ENCODE measurements at places on chromosomes 16 and 17.

- DNase-seq: no peak
These were observed 8.7 kb upstream of the ATP2A3 start for GRCh38 chr17:3972931-3973330.

DNA sequence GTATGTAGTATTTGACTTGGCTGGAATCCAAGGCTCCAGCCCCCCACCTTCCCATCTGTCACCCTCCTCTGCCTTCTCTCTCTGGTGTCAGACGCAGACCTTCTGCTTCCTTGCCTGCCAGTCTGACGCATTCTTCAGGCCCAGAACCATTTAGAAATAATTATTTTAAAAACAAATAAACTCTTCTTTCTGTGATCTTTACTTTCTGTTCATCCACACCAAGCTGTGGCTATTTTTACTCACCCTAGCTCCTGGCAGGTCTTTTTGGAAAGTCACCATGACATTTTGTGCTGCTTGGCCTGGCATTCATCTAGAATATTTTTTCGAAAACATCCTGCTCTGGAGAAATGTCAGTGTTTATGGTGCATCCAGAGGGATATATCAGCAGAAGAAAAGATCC lies 330.7 kb upstream of the ASIC2 start:
- no peak for DNase-seq

DNA sequence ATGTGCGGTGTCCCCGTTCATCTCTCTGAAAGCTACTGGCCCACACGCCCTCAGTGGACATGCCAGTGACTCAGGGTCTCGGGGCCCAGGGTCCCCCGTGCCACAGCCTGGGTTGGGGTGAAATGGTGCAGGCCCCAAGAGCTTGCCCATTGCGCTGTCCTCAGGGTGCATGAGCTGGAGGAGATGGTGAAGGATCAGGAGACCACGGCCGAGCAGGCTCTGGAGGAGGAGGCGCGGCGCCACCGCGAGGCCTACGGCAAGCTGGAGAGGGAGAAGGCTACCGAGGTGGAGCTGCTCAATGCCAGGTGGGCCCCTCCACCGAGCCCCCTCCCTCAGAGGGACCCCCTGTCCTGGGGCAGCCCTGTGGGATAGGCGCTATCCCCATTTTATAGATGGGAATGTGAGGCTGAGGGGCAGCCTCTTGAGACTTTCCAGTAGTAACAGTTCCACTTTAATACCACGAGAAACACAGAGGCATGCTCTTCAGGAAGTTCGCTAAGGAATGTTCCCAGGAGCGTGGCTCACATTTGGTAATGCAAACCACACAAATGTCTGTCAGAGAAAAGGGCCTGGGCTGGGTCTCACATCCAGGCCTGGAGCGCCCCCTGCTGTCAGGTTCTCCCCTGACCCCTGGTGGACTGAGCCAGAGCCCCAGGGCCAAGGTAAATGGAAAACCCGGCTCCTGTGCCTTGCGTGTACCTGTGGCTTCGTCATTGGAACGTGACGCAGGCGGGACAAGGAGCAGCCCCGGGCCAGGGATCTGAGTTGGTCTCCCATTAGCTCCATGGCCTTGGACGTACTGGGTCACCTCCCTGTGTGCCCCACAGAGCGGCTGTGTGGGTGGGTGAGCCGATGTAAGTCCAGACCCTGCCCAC lies 133.7 kb downstream of the RAB11FIP4 start:
- peak; percentile 98 for DNase-seq

- no peak for DNase-seq
These were observed 9.6 kb upstream of the CD79B start for GRCh38 chr17:63941751-63942150.

DNA sequence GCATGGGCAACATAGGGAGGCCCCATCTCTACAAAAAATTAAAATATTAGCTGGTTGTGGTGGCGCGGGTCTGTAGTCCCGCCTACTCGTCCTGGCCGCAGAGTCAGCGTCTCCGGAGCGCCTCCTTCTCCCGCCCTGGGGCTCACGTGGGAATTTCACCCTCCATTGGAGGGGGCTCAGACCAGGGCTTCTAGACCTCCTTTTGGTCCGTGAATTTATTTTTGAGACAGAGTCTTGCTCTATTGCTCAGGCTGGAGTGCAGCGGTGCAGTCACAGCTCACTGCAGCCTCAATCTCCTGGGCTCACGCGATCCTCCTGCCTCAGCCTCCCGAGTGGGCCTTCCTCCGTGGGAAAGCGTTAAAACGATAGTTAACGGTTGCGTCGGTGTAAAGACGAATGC lies 394 bp upstream of the NME4 start:
- DNase-seq: peak; percentile 72

DNA sequence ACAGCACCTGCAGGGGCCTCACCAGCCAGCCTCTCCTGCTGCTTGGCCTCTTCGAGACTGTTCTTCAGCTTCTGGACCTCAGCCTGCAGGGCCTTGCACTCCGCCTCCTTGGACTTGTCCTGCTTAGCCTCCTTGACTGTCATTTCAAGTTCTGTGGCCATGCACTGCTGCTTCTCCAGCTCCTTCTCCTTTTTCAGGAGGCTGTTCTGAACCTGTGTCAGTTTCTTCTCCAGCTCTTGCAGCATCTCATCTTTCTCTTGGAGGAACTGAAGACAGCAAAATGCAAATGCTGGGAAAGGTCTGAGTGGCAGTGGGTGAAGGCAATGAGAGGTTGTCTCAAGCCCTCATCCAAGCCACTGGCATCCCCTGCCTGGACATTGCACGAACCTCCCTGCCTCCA lies 39.1 kb downstream of the DHX38 start:
- no peak for DNase-seq

- DNase-seq: no peak
These were observed 41.9 kb upstream of the RBBP6 start for GRCh38 chr16:24497440-24497839.

- DNase-seq: no peak
These were observed 30.8 kb downstream of the NDEL1 start for GRCh38 chr17:8466456-8466855.

DNA sequence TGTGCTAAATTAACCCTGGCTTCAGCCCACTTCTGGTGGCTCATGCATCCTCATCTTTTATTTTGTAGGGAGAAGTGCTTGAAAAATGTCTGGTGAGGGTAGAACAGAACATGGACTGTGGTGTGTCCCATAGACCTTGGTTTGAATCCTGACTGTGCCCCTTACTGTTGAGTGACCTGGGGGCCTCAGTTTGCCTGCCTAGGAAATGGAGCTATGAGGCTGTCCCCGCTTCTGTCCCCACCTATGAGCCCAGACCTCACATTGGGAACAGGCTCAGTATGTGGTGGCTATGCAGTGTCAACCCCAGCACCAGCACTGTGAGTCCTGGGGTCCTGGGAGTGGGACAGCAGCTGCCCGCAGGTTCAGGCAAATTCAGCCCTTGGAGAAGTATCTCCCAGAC lies 186.3 kb upstream of the GSE1 start:
- DNase-seq: no peak

GRCh38 chr16:23516366-23517137 lies 6.3 kb upstream of the GGA2 start:
- no peak for DNase-seq

DNA sequence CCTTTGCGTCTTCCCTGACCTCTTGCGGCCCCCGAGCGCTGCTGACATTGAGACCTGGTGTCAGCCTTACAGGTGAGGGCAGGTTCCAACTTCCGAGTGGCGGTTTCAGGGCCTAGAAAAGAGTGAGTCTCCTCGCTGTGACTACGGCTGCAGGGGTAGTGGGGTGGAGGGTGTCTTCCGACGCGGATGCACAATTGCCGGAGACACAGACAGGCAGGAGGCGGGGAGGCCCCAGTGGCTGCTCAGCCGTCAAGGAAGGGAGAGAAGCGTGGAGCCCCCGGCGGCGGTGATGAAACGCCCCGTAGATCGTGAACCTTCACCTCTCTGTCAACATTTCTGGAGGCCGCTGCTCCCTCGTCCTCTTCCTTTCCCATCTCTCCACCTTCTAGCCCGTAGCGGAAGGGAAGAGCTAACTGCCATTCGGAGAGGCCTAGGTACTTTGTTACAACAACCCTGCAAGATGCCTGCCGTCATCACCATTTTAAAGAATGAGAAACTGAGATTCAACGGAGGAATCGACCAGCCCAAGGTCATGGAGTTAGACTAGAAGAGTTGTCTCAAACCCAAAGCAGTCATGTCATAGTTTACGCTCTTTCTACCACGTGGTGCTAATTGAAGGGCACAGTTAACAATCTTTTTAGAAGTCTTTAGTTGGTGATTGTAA lies 485 bp downstream of the DNAJA3 start:
- peak; percentile 70 for DNase-seq

- no peak for DNase-seq
These were observed 38.8 kb upstream of the ENPP7 start for GRCh38 chr17:79691931-79692330.

- DNase-seq: no peak
These were observed 11.0 kb downstream of the DNASE1 start for GRCh38 chr16:3665508-3665907.

DNA sequence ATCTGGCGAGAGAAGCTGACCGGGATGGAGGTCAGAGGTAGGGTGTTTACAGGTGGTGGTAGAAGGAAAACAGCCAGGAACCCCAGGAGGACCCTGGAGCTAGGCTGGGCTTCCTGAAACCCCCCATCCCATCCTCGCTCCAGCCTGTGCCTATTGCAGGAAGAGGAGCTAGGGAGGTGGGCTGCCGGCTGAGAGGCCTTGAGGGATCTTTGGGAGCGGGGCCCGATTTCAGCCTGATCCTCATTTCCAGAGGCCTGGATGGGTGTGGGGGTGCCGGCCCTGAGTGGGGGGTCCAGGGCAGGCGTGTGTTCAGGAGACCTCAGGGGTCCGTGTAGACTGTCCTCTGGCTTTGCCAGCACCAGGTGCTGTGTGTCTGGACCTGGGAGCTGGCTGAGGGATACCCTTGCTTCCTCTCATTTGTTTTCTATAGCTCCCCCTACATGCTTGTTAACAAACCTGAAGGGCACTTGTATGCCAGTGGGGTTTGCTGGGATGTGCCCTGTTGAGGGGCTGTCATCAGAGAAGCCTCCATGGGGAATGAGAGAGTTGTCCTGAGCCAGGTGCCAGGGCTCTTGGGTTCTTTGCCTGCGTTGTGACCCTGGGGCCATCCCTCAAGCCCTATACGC lies 18.9 kb upstream of the RAP1GAP2 start:
- DNase-seq: no peak

- peak; percentile 93 for DNase-seq
These were observed 32.5 kb downstream of the ABCC12 start for GRCh38 chr16:48123104-48123788.

DNA sequence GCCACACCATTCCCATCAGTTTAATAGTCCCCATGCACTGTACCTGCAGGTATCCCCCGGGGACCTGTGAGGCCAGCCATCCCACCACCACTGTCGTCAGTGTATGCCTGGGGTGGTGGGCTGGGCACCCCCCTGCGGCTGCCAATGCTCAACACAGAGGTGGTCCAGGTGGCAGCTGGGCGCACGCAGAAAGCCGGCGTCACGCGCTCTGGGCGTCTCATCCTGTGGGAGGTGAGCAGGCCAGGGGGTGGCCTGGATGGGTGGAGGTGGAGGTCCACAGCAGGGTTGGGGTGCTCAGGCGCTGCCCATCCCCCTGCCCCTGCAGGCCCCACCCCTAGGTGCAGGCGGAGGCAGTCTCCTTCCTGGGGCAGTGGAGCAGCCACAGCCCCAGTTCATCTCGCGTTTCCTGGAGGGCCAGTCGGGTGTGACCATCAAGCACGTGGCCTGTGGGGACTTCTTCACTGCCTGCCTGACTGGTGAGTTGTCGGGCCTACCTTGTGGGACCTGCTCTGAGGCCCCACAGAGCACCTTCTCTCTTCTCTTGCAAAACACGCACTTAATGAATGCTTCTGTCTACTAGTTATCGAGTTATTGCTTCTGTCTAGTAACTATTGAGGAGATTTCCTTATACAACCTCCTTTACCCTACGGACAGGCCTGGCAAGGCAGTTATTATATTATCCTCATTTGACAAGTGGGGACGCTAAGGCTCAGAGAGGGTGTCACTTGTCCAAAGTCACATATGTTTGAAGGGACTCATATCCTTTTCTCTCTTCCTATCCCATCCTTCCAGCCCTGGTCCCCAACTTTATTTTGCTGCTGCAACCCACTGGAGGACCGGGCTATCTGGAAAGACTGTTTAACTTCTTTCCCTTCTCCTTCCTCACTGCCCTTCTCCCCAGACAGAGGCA lies 5.8 kb upstream of the TRAF4 start:
- DNase-seq: peak; percentile 60
